Breast epithelium (tissue), 4 donors: ENCODE measurements at places on chromosomes 1 and 21. TPM values are rescaled to one million over a fixed set of nuclear protein-coding genes. Genes with fewer than 3 reads are reported as not detected.
A peak's percentile ranks its signal among the peaks of the same experiment; 100 is the strongest.

DNA sequence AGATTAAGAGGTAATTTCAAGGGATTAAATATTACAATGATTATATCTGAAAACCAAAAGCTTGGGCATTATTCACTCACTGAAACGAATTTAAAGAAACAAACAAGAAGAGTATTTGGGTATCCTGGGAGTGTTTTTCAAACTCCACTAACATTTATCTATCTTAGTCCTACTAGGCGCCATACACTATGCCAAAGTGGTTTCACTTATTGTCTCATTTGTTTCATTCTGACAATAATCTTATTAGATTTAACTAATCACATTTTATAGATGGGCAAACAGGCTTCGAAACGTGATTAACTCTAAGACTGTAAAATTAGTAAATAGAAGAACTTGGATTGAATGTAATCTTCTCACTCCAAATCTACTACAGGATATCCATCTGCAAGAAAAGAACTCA, 25.4 kb downstream of the ASH1L start:
- DNase-seq: no peak

DNA sequence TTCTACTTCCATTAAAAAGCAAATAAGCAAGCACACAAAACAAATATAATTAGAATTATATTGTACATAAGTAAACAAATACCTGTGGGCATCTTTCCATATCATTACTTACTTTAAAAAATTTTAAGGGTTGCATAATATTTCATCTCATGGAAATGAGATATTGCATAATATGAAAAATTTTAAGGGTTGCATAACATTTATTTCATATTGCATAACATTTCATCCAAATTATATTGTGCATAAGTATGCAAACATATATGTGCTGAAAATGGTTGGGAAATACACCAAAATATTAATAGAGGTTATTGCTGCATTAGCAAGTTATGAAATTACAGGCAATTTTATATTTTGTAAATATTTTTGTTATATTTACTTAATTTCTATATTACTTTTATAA, 213.7 kb downstream of the KCNH1 start:
- no peak for DNase-seq

- DNase-seq: no peak
These were observed 11.7 kb downstream of the CAPN9 start for GRCh38 chr1:230758709-230759368.

- DNase-seq: peak; percentile 55
These were observed 133.6 kb upstream of the ATP1B1 start for GRCh38 chr1:168972887-168973286.

GRCh38 chr1:72037745-72038343, 244.5 kb downstream of the NEGR1 start:
- DNase-seq: no peak

GRCh38 chr1:28233264-28233606, 406 bp upstream of the DNAJC8 start:
- DNase-seq: no peak

- DNase-seq: peak; percentile 84
These were observed 25.2 kb downstream of the ARHGEF10L start for GRCh38 chr1:17564458-17565393.

DNA sequence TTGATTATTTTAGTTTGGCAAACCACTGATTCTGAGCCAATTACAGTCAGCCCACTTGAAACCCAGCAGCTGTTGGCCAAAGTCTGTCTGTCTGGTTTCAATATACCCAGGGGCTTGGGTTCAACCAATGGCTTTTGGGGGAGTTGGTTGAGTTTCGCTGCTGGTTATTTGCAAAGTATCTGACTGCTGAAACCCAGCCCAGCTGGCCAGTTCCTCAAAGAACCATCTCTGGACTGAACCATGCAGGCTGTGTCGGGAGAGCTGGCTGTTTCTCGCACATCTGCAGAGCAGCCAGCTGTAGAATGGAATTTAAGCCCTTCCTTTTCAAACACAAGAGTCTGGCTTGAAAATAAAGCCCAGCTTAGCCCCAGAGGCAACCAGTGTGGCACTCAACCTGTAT, 66.0 kb upstream of the PAX7 start:
- DNase-seq: no peak

DNA sequence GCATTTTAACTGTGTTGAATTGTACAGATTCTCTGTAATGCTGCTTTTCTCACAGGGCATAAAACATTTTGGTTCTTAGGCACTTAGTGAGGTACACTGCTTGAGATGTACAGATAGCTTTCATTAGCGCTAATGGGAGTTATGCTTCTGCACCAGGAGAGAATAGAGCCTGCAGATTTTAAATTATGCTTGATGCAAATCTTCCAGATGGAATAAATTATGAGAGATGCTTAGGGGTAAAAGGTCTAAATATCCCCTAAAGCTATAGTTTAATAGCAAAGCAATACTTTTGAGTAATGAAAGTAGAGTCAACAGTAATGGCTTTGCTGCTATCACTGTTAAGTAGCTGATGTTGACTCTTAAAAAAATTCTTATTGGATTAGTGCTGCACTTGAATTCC, 248.9 kb downstream of the S1PR1 start:
- no peak for DNase-seq

DNA sequence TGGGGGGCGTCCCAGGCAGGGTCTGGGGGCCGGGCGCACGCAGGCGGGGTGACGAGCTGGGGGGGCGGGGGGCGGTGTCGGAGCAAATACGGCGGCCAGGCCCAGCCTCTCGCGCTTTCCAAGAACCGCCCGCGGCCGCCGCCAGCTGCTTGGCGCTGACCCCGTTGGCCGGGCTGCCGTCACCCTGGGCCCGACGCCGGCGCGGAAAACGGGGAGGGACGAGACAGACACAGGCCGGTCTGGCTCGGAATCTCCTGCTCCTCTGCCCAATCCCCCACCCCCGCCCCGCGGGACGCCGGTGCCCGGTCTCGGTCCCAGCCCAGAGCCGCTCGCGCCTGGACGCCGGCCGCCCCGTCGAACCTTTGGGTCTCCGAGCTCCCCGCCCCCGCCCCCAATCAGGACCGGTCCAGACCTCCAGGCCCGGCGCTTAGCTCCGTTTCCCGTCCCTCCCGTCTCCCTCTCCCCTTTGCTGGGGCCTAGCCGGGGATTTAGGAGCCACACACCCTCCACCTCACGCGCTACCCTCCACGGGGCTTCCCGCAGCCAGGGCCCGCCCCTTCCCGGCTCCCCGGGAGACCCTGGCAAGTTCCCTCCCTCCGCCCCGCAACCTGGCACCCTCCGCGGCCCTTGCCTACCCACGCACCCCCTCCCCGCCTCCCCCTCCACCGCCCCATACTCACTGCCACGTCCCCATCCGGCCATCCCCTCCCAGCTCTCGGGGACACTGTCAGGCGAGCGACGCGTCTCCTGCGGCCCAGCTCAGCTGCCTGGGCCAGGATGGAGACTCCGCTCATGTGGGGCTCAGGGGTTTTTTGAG, 800 bp upstream of the MMP23B start:
- no peak for DNase-seq

- DNase-seq: no peak
These were observed 300.6 kb upstream of the PLXNA2 start for GRCh38 chr1:208544794-208545193.

GRCh38 chr1:99851850-99852454, 1.8 kb downstream of the AGL start:
- DNase-seq: no peak

DNA sequence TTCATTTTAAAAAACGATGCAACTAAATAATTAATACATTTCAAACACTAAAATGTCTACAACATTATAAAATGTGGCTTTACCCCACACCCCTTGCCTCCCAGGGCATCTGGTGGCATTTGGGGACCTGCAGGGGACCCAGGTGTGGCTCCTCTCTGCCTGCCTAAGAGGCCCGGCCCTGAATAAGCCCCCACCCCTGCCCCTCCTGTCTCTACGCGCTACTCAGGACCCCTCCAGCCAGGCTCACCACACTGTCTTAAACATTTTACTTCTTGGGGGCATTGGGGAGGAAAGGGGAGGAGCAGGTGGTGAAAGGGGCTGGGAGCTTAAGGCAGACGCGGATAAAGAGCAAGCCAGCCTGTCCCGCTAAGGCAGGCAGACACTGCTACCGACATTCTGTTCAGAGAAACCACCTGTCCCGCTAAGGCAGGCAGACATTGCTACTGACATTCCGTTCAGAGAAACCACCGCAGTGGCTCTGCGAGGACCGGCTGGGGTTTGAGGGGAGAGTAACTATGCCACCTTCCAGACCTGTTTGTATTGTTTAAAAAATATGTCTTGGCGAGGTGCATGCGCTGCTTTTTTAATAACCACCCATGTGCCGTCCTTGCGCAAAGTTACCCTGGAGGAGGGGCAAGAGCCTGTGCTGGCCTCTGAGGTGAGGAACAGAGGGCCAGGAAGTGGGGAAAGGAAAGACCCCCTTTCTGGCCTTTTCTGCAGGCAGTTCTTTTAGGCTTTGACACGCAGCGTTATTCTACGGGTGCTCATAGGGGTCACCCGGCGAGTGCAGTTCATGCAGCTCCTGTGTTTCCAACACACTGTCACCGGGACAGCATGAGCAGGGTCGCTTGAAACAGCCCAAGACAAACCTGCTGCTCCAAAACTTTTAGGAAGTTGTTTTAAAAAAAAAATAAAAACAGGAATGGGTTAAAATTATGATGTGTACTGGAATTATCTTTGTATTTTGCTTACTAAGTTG, 51.3 kb upstream of the RIPK4 start:
- no peak for DNase-seq

- no peak for DNase-seq
These were observed 33.8 kb downstream of the PEX14 start for GRCh38 chr1:10508511-10508951.

DNA sequence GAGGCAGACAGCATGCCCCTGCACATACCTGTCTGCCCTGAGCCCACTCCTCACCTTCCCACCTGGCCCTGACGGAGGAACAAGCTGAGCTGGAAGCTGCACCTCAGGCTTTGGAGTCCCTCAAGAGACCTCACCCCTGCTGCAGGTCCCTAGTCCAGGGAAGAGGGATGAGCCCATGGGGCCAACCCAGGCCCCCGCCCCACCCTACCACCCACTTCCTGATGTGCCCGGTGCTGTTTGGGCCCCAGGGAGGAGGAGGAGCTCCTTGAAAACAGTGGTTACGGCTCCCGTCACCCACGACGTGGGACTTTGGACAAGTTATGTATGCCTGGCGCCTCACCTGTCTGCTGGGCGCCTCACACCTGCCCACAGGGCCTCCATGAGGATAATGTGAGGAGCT, 250.2 kb downstream of the NPHP4 start:
- DNase-seq: peak; percentile 36

- no peak for DNase-seq
These were observed 105.5 kb downstream of the RPE65 start for GRCh38 chr1:68344208-68344607.

DNA sequence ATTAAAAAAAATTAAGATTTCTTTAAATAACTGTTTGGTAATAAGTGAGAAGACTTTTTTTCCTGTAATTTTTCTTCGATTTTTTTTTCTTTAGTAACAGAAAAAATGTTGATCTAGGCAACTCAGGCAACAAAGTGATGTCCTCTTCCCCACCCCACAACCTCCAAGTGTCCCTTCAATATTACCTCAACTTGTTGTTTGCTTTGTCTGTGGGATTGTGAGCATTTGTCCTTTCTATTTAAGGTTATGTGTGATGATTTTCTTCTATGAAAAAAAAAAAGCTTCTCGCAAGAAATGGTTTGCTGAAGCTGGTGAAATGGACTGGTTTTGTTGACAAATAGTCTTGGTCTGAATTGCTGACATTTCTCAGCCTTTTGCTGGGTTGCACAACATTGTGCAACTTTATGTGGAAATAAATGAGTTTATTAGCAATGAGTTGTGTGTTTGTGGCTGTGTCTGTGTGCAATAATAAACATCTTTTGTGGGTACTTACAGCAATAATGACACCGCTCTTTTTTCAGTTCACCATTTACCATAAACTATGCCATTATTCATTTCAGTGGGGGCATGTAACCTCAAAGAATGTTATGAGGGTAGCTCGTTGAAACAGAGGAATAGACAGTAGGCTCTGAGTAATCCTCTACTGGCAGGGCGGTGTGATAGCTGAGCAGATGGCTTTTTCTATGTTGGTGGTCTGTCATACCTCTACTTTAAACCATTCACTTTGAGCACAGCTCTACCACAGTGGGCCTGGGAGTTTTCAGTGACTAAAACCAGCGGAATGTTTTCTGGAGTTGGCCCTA, 218.4 kb downstream of the HLX start:
- no peak for DNase-seq

DNA sequence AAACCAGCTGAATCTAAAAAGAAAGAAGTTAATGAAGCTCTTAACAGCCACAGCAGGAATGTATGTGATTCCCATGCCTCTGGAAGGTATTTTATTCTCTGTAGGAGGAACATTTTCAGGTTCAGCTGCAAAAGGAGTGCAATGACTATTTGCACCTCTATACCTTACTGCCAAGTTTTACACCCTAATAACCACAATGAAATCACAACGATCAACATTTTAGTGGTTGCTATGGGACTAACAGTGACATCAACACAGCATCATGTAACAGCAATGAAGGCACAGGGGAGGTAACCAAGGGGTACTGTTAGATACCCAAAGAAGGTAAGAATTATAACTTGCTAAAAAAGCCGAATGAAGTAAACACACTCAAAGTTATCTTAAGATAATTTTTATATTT, 116.3 kb upstream of the HP1BP3 start:
- no peak for DNase-seq

- no peak for DNase-seq
These were observed 26.2 kb downstream of the RSBN1 start for GRCh38 chr1:113786069-113786468.

GRCh38 chr1:109635862-109636200, 16.2 kb downstream of the AMPD2 start:
- no peak for DNase-seq

GRCh38 chr21:43736224-43736883, 17.4 kb downstream of the PDXK start:
- DNase-seq: no peak

- no peak for DNase-seq
These were observed 141.8 kb upstream of the KCNE2 start for GRCh38 chr21:34222031-34222335.

DNA sequence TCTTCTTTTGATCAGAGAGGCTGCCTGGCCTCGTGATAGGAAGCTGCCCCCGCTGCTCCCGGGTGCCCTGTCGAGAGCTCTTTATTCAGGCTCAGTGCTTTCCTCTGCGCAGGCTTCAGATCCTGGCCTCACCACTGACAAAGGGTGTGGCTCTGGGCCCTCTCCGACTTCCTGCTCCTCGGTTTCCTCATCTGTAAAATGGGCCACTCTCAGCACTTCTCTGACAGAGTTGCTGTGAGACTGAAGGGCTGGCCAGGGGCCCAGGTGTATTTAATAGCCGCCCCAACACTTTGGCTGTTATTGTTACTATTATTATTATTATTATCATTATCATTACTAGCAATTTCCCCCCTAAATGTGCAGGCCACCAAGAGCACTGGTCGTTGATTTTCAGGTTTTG, 61.0 kb upstream of the EFHD2 start:
- DNase-seq: no peak

Gene FAAH
- total RNA-seq: 18.1 TPM

Gene REG4
- total RNA-seq: not detected

Gene ELAVL4
- not detected for total RNA-seq

Gene STIL
- total RNA-seq: 4.8 TPM

Gene UTS2
- 1.6 TPM for total RNA-seq

Gene NUP210L
- not detected for total RNA-seq

Gene BATF3
- 7.5 TPM for total RNA-seq

Gene AMIGO1
- 9.5 TPM for total RNA-seq

Gene HDGF
- total RNA-seq: 133 TPM

Gene SPATA21
- not detected for total RNA-seq

Gene C4BPA
- not detected for total RNA-seq
